ENCODE measurements at places on chromosomes 6 and 20. TPM values are rescaled to one million over a fixed set of nuclear protein-coding genes. Genes with fewer than 3 reads are reported as not detected.

The HBS1L gene
- 72.8 TPM for total RNA-seq

The SLC18B1 gene
- 3.8 TPM for total RNA-seq

The BIRC7 gene
- total RNA-seq = not detected

The TGM2 gene
- 0.71 TPM for total RNA-seq

The DUSP15 gene
- total RNA-seq = not detected

- no peak for DNase-seq
Observed at GRCh38 chr20:44186674-44187053, 324 bp downstream of the JPH2 start.

DNA sequence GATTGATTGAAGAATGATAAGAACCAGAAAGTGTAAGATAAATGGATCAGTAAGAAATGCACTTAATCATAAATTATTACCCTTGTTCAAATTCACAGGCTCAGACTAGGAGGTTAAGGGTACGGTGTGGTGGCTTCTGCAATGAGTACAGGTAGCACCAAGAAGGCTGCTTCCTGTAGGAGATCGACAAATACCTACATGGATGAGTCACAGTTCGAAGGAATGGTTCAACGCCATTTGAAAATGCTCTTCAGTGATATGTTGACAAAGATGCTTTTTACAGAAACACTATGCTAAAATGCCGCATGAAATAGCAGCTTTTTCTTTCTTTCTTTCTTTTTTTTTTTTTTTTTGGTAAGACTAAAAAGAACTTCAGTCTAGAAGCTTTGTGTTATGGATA is 116.2 kb downstream of the DTNBP1 start:
- DNase-seq = no peak

- DNase-seq = no peak
Observed at GRCh38 chr6:18219591-18219990, 44.7 kb downstream of the DEK start.

- DNase-seq = peak; percentile 38
Observed at GRCh38 chr20:25987073-25987927, 290.6 kb upstream of the ZNF337 start.

- DNase-seq = no peak
Observed at GRCh38 chr20:22920898-22921297, 114.2 kb upstream of the SSTR4 start.

DNA sequence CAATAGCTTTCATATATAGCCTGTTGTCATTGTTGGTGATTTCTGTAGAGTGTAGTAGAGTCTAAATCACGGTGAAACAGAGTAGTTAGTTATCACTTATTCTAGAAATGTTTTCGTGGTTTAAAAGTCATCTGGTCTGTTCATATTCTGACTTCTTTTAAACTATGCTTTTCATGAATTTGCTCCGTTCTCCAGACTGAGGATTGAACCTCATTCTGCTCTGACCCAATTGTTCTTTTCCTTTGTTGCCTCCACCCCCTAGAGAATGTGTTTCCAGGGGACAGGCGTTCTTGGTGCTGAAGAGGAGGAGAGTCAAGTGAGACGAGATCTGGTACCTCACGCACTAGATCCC is 748 bp upstream of the ZNF292 start:
- DNase-seq = no peak

GRCh38 chr6:73569121-73569520 is 48.3 kb upstream of the EEF1A1 start:
- DNase-seq = no peak

DNA sequence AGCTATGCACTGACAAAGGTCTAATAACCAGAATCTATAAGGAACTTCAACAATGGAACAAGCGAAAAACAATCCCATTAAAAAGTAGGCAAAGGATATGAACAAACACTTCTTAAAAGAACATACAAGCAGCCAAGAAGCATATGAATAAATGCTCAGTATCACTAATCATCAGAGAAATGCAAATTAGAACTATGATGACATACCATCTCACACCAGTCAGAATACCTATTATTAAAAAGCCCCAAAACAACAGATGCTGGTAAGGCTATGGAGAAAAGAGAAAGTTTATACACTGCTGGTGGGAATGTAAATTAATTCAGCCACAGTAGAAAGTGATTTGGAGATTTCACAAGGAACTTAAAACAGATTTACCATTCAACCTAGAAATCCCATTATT is 211.8 kb downstream of the EDN1 start:
- DNase-seq = no peak

- no peak for DNase-seq
Observed at GRCh38 chr6:163599136-163599535, 184.6 kb downstream of the QKI start.

DNA sequence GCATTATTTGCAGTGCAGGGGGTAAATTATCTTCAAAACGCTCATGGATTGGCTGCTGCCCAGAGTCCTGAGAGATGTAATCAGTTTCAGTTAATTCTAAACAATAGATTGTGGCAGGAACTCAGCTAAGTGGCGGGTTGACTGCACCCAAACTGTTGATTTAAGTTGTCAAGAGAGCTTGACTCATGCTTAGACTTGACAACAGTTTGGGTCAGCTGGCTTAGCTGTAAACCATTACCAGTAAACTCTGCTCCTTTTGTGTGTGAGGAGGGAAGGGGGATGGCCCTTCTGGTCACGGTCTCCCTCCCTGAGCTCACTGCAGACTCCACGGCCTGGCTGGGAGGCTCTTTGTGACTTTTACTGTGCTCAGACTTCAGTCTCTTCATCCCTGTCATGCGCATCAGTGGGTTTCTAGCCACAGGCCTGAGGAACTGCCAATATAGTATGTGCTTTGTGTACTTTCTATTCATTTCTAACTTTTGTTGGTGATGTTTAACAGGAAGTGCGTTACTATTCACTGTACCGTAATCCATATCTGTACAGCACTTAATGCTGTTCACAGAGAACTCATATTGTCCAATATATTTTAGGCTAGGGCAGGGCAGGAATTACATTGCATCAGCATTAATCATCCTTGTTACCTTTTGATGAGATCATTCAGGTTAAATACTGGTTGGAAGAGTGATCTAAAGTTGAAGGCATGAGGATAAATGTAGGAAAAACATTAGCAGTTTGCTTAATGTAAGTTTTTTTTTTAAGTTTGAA is 488.3 kb downstream of the CDKAL1 start:
- DNase-seq = no peak

DNA sequence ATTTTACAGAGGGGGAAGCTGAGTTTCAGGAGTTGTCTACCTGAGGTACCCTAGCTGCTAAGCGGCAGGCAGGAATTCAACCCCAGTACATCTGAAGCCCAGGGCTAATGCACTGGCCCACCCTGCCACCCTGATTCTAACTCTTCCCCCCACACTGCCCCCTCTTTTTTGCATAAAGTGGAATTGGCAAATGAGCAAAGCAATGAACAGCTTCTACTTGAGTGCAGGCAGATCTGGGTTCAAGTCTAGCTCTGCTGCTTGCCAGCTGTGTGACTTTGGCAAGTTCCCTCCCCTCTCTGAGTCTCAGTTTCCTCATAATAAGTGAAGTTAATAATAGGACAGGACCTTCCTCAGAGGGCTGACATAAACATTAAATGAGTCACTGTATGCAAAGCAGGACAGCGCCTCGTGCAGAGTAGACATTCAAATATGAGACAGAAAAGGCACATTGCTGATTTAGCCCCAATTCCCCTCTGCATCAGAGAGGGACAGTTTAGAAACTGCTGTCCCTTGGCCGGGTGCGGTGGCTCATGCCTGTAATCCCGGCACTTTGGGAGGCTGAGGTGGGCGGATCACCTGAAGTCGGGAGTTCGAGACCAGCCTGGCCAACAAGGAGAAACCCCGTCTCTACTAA is 4.7 kb downstream of the ADA start:
- DNase-seq = no peak

- no peak for DNase-seq
Observed at GRCh38 chr20:34574861-34575260, 16.3 kb downstream of the MAP1LC3A start.

- DNase-seq = no peak
Observed at GRCh38 chr6:168647271-168647670, 206.3 kb downstream of the SMOC2 start.
